ENCODE measurements at places on chromosomes 13 and 19. TPM values are rescaled to one million over a fixed set of nuclear protein-coding genes. Genes with fewer than 3 reads are reported as not detected.

GRCh38 chr19:45713141-45713540 lies 17.6 kb downstream of the FBXO46 start:
- DNase-seq: peak; percentile 11

GRCh38 chr13:45300190-45300985 lies 40.6 kb downstream of the TPT1 start:
- DNase-seq: no peak

GRCh38 chr19:11198769-11199424 lies 1.6 kb upstream of the KANK2 start:
- DNase-seq: no peak

DNA sequence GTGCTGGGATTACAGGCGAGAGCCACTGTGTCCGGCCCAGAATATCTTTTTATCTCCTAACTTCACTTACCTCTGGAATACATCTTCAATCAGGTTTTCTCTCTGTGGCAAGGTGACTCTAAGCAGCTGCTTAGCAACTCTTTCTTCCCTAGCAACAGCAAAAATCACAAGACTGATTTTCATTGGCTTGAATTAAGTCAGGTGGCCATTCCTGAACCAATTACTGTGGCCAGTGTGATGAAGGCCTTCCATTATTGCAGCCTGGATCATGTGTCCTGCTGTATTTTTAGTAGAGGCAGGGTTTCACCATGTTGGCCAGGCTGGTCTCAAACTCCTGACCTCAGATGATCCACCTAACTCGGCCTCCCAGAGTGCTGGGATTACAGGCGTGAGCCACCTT lies 9.0 kb upstream of the LTBP4 start:
- DNase-seq: no peak

GRCh38 chr13:110560601-110561343 lies 750 bp downstream of the RAB20 start:
- peak; percentile 60 for DNase-seq

- no peak for DNase-seq
Measured at GRCh38 chr13:29844441-29844840, 6.0 kb downstream of the UBL3 start.

GRCh38 chr19:49165111-49165750 lies 7.6 kb downstream of the TRPM4 start:
- DNase-seq: no peak

DNA sequence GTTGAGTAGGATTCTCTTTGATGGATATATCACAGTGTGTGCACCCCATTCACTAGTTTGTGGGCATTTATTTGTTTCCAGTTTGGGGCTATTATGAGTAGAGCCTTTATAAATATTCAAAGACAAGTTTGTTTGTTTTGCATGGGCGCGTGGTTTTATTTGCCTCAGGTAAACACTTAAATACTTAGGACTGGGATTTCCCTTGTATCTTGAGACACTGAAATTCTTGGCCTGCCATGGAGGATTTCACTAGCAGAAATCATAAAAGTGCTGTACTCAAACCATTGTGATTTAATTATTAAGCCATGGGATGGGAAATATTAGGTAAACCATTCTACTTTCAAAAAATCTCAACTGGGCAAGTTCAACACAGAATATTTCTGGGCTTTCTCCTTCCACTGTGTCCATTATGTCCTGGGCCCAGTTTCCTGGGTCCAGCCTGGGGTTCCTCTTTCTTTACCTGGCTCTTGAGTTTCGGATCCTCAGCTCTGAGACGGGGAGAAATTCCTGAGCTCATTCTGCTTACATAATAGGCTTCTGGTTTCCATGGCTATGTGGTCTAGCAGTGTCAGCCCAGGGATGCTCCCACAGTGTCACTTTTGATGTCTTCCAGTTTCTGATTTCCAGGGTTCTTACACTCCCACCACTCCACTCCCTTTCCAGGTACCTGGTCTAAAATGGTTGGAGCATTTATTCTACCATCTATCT lies 14.4 kb downstream of the MYO16 start:
- no peak for DNase-seq

The CLEC17A gene
- not detected for polyA plus RNA-seq

The PDX1 gene
- polyA plus RNA-seq: 0.95 TPM

The DHDH gene
- polyA plus RNA-seq: 1.5 TPM

The ZMYM2 gene
- polyA plus RNA-seq: 25.2 TPM

The TNFRSF19 gene
- 19.8 TPM for polyA plus RNA-seq

All from hepatocyte (in vitro differentiated cells).